ENCODE measurements at places on chromosomes 1 and 21. TPM values are rescaled to one million over a fixed set of nuclear protein-coding genes. Genes with fewer than 3 reads are reported as not detected.

- H3K36me3 ChIP-seq, result no peaks in the 10 kb centered on the region
- no peak overlapping the region for H3K27ac ChIP-seq
- H3K27me3 ChIP-seq, result no peaks in the 10 kb centered on the region
- no peak for DNase-seq
- H3K4me3 ChIP-seq, result no peak overlapping the region
Measured at GRCh38 chr1:147539122-147539575, 2.2 kb upstream of the BCL9 start.

The FCER1A gene
- total RNA-seq, result 1.5 TPM

The RCAN3 gene
- 50.8 TPM for total RNA-seq

- H3K36me3 ChIP-seq, result no peaks in the 10 kb centered on the region
- no peak for DNase-seq
- no peaks in the 10 kb centered on the region for H3K4me1 ChIP-seq
- no peak overlapping the region for H3K27ac ChIP-seq
- no peaks in the 10 kb centered on the region for H3K27me3 ChIP-seq
Measured at GRCh38 chr1:231636157-231636556, 9.6 kb downstream of the DISC1 start.

- no peaks in the 10 kb centered on the region for H3K36me3 ChIP-seq
- no peak for DNase-seq
- H3K27ac ChIP-seq, result no peak overlapping the region
- H3K4me1 ChIP-seq, result no peaks in the 10 kb centered on the region
Measured at GRCh38 chr1:73947009-73947408, 251.0 kb downstream of the LRRIQ3 start.

The TPTE gene
- not detected for total RNA-seq

DNA sequence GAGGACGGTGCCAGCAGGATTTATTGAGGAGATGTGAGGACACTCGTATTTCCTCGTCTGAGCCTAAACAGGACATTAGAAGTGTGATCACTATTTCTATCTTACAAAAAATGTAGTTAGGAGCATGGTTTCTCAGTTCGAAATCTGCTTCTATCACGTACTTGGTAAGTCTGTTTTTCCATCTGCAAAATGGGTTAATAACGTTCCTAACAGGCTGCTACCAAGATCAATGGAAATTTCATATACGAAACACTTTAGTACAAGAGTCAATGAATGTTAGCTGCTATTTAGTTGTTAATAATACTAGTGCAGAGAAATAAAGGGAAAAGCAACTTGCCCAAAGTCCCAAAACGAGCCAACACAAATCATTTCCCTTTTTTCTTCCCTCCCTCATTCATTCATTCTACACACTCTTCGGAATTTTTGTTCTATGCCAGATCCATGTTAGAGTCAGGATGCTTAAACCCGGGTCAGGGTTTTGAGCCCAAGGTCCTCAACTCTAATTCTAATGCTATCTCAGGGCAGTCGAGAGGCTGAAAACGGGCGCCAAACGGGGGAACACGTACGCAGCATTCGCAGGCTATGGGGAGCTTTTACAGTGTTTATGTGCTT is 608 bp downstream of the SNRNP40 start:
- peak overlapping the region; percentile 69 for H3K27ac ChIP-seq
- no peaks in the 10 kb centered on the region for H3K36me3 ChIP-seq
- DNase-seq, result no peak

DNA sequence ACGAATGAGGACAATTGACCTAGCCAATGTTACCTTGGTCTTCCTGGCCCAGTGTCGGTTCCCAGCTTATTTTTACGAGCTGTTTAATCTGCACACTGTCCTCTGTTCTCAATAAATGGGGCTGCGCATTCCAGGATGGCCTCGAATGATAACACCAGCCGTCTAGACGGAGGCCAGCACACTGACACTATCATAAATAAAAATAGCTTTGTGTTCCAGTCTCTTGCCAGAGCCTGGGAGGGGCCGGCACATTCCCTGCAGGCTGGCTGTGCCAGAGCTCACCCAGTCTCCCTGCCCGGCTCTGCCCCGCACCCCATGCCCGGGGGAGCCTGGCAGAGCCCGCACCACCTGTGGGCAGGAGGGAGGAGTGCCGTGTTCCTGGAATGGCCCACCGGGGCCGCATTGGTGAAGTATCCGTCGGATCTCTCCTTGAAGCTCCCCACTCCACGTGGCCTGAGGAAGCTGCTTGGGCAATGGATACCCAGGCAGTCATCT is 92.1 kb downstream of the SPSB1 start:
- H3K4me1 ChIP-seq, result peaks cover 16% of the 10 kb centered on the region
- H3K4me3 ChIP-seq, result no peak overlapping the region
- DNase-seq, result peak; percentile 86
- H3K27ac ChIP-seq, result peak overlapping the region; percentile 59
- no peaks in the 10 kb centered on the region for H3K36me3 ChIP-seq

- no peak overlapping the region for H3K4me3 ChIP-seq
- no peaks in the 10 kb centered on the region for H3K36me3 ChIP-seq
- H3K27ac ChIP-seq, result no peak overlapping the region
- H3K27me3 ChIP-seq, result no peaks in the 10 kb centered on the region
- H3K4me1 ChIP-seq, result no peaks in the 10 kb centered on the region
- DNase-seq, result no peak
Measured at GRCh38 chr1:168338589-168339503, 58.2 kb downstream of the TBX19 start.

The NR5A2 gene
- 2.7 TPM for total RNA-seq

The ADAMTS5 gene
- total RNA-seq, result 3.0 TPM
